ENCODE measurements at places on chromosomes 4 and X.

DNA sequence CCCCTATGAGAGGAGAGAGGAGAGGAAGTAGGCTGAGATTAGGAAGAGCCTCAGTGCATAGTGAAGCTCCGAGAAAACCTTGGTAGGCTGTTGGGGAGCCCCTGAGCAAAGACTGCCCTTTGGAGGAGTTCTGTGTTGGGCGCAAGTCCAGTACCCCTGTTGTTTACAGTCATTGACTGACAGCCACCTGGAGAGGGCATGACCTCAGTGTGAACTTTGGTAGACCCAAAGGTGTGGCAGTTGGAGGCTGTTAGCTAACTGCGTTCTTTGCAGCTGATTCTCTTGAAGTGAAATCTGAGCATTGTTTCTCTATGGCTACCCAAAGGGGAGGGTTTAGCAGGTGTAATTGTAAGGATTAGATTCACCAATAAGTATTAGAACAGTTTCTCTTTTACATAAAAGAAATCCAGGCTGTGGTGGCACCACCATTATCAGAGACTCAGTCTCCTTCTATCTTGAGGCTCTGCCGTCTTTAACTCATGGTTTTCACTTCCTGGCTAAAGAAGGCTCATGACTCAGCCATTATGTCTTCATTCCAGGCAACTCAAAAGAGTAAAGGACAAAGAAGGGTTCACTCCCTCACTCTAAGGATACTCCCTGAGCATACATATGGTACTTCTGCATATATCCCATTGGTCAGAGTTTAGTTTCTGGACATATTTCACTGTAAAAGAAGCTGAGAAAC is 33.4 kb downstream of the ANXA3 start:
- DNase-seq = no peak

- no peak for DNase-seq
Observed at GRCh38 chr4:90537491-90537890, 410.3 kb downstream of the CCSER1 start.

DNA sequence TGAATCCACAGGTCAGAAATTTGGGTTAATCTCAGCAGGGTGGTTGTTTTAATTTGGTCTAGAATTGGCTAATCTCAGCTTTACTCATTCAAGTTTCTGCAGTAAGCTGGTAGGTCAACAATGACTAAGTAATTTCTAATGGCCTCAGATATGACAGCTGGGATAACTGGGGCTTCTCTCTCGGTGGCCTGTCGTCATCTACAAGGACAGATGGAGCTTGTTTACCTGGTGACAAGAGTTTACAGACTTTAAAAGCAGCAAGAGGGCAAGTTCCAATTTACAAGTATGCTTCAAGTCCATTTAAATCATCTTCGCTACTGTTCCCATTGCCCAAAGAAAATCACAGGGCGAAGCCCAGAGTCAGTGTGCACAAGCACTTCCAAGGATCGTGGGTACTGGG is 453.9 kb downstream of the PDHA2 start:
- no peak for DNase-seq

GRCh38 chr4:26342328-26343037 is 21.7 kb downstream of the RBPJ start:
- DNase-seq = peak; percentile 66

DNA sequence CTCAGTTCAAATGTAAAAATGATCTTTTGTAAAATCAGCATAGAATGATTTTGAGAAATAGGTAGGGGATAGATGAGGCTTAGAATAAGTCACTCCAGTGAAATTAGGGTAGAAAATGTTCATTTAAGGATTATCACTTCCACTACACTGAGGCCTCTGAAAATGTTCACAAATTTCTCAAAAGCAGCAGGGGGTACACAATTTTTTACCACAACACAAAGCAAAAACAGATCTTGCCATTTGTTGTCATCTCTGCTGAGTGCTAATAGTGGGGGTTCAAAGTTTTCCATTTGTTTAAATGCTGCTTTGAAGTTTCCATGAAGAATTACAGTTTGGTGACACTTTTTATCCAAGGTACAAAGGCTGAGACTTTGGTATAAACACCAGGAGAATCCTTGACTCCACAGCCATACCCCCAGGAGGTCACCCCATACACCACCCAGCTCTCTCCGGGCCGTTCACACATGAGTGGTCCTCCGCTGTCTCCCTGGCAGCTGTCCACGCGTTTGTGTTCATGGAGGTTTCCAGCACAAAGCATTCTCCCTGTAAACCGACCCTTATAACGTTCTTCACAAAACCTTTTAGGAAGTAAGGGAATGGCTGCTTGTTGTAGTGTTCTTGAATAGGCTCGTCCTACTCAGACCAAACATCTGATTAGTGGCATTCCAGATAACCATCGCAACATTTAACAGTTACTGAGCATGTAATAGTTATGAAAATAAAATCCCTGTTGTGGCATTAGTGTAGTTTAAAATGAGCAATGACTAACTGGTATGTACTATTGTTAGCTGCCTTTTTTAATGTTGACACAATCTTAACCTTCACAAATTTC is 71.0 kb downstream of the PRSS12 start:
- peak; percentile 54 for DNase-seq

- peak; percentile 7 for DNase-seq
Observed at GRCh38 chr4:42519803-42520417, 122.6 kb downstream of the SHISA3 start.

DNA sequence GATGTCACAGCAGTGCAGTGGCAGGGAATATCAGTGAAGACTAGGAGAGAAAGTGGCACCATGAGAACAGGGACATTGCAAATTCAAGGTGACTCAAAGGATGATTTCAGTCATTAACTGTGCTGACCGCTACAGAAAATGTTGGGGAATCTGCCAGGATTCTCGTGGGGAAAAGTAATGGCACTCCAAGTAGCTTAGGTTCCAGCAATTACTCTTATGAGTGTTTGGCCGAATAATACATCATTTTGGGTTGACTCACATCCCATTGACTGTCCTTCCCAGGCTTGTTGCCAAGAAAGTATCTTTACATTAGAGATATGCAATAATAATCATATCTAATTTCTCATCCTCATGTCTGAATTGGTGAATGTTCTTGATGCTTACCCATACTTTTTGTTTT is 1411.1 kb upstream of the PCDH7 start:
- no peak for DNase-seq

GRCh38 chrX:135383249-135383648 is 38.5 kb upstream of the SMIM10L2A start:
- DNase-seq = no peak

DNA sequence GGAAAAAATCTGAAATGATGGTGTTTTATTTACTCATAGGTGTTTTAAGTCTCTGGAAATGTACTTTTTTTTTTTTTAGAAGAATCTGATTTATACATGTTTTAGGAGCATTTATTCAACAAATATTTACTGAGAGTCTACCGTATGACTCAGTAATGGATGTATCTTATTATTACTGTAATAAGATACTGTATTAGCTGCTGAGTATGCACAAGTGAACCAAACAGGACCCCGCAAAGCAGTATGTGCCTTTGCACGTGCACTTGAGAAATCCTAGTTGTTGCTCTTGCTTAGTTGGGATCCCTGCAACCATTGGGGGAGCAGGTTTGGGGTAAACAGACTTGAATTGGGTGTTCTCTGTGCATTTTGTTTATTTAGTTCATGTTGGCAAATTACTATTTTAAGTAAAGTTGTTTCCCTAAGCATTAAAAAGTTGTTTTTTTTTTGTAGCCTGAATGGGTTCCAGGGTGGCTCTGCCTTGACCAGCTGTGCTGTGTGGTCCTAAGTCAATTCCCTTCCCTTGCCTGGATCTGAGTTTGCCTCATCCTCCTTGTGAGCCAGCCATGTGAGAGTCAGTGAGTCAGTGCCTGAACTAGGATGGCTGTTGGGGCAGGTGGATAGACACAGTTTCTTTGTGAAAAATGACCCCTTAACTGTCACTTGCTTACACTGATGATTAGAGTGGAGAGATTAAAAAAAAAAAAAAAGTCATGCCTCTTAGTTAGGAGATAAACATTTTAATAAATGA is 27.7 kb downstream of the DCUN1D4 start:
- no peak for DNase-seq

GRCh38 chrX:121479406-121479805 is 432.0 kb downstream of the GLUD2 start:
- peak; percentile 43 for DNase-seq

DNA sequence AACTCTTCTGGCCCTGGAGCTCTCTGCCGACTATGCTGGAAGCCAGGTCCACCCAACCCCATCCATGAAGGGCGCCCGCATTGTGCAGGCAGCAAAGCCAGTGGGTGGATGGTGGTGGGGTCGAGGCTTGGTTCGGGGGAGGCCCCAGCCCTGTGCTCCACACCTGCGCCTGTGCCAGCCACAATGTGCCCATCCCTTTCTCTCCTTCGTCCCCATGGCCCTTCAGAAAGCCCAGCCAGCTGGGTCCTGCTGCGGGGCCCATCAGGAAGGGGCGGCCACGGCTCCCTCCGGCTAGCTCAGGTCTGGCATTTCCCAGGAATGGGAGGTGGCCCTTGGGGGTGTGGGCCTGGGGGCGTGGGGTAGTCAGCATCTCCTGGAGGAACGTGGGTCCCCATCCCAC is 91.6 kb downstream of the HMX1 start:
- DNase-seq = no peak

DNA sequence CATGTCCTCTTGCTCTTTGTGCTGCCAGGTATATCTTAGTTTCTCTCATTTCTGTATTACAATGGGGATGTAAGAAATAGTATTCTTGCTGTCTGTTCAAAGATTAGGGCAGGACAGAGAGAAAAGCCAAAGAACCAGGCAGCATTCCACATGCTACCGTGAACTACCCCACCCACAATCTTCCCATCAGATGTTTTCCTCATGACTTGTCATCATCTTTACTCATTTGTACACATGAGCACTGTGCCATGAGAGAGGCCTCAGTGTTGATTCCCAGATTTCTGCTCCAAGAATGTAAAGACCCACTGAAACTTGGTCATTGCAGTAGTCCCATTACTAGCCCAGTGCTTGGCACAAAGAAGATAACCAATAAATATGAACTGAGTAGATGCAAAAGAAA is 354.6 kb upstream of the RASGEF1B start:
- DNase-seq = no peak

DNA sequence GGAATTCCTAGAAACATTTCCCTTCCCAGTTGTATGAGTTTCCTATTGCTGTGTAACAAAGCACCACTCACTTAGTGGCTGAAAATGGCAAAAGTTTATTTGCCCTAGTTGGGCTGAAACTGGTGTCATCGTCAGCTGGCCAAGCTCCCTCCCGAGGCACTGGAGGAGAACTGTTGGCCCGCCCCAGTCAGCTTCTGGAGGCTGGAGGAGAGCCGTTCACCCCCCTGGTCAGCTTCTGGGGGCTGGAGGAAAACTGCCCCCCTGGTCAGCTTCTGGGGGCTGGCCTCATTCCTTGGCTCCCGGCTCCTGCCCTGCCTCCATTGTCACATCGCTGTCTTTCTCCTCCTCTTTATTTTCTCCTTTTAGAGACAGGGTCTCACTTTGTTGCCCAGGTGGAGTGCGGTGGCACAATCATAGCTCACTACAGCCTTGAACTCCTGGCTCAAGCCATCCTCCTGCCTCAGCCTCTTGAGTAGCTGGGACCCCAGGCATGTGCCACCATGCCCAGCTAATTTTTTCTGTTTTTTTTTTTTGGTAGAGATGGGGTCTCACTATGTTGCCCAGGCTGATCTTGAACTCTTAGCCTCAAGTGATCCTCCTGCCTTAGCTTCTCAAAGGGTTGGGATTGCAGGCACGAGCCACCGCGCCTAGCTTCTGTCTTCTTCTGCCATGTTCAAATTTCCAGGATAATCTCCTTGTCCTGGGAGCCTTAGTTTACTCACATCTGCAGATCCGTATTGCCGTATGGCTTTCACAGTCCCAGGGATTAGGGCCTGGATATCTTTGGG is 3.2 kb downstream of the RGS12 start:
- no peak for DNase-seq

DNA sequence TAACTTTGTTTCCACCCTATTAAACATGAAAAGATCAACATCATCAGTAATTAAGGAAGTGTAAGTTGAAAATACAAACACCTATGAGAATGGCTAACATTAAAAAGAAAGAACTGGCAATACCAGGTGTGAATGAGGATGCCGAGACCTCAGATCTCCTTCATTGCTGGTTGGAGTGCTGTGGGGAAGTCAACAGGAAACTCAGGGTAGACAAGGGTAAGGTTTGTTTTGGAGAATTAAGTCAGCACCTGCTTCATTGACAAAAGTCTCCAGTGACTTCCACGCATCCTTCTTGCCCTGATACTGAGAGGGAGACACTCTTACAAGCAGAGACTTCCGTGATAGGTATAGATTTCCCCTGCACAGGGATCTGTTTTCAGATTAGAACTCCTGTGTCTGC is 106.1 kb downstream of the IRF2 start:
- no peak for DNase-seq

DNA sequence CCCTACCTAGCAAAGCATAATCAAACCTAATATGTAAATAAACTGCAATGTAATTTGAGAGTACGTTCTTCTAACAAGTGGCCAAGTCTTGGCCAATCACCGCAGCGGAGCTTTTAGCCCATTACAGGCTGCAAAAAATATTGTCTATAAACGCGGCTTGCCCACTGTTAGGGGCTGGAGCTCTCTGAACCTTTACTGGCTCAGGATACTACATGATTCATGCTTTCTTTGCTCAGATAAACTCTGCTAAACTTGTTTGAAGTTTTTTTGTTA is 990 bp upstream of the HADH start:
- DNase-seq = no peak

GRCh38 chrX:63934160-63934559 is 149.1 kb upstream of the ARHGEF9 start:
- no peak for DNase-seq

DNA sequence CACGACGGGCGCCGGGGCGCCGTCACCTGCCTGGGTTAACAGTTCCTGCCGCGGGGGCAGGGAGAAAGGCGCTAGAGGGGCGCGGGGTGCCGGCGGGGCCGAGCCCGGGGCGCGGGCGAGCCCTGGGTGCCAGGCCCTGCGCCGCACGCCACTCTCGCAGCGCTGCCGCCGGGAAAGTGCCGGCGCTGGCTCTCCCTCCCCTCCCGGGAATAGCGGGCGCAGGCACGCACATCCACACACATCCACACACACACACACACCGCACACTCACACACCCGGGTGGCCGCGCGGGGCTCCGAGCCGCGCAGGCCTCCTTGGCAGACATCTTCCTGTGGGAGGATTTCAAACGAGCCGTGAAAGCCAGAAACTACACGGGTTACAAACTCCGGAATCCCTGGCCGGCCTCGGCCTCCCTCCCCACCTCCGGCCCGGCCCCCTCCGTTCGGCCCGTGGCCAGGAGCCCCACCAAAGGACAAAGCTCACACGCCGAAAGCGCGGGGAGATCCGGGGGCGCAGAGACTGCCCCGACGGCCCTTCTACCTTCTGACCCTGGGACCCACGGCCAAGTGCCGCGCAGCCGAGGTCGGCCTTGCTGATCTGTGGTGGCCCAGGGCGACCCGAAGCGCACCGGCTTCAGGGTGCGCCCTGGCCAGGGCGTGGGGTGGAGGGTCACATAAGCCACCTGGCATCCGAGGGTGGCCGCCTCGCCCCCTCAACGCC is 92.3 kb downstream of the BCOR start:
- DNase-seq = no peak

- DNase-seq = no peak
Observed at GRCh38 chr4:14867847-14868246, 134.4 kb upstream of the CPEB2 start.

DNA sequence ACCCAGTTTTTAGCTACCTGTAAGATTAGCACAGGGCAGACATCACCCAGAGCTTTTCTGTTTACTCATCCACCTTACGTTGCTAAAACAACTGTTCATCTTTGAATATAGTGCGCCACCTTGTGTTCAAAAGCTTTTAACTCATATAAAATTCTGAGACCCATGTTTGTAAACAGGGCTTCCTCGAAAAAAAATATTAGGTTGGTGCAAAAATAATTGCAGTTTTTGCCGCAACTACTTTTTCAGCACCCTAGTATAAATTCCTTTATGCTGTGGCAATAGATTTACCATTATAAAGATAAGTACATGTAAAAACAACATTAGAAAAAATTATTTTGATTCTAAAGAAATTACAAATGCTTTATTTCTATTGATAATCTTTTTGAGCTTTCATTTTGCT is 147.9 kb downstream of the LRBA start:
- DNase-seq = peak; percentile 53

Data from Caki2 (cell line).